ENCODE measurements at places on chromosomes 12 and 14. TPM values are rescaled to one million over a fixed set of nuclear protein-coding genes. Genes with fewer than 3 reads are reported as not detected.

Gene KRT85
- total RNA-seq: not detected

Gene KRT4
- not detected for total RNA-seq

Gene FSCB
- not detected for total RNA-seq

Gene RNASE3
- total RNA-seq: not detected

Gene KLRD1
- 0.26 TPM for total RNA-seq

Gene CAPZA3
- not detected for total RNA-seq

Gene TOMM20L
- not detected for total RNA-seq

Gene KRT6A
- not detected for total RNA-seq

Gene SLC38A2
- 187 TPM for total RNA-seq

Gene CLEC2B
- total RNA-seq: 12.6 TPM

Gene CCDC197
- total RNA-seq: 0.44 TPM

Gene ISM2
- total RNA-seq: not detected

Gene IFNG-AS1
- 0.48 TPM for total RNA-seq

Gene KIAA0586
- 30.3 TPM for total RNA-seq

Gene ITGA7
- total RNA-seq: 4.5 TPM

Gene SIRT4
- total RNA-seq: 1.8 TPM

Gene OR4E2
- not detected for total RNA-seq

Gene RASSF9
- total RNA-seq: not detected

Gene FAM181A
- total RNA-seq: not detected
